ENCODE measurements at places on chromosomes 1 and 21.

DNA sequence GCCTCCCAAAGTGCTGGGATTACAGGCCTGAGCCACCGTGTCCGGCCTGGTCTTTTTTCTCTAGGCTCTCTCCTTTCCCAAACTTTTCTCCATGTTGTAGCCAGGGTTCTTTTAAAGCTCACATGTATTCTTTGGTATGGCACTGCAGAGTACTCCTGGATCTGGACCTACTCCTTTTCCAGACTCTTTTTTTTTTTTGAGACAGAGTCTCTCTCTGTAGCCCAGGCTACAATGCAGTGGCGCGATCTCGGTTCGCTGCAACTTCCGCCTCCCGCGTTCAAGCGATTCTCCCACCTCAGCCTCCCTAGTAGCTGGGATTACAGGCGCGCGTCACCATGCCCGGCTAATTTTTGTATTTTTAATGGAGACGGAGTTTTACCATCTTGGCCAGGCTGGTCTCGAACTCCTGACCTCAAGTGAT lies 602 bp upstream of the MED18 start:
- DNase-seq, result no peak

DNA sequence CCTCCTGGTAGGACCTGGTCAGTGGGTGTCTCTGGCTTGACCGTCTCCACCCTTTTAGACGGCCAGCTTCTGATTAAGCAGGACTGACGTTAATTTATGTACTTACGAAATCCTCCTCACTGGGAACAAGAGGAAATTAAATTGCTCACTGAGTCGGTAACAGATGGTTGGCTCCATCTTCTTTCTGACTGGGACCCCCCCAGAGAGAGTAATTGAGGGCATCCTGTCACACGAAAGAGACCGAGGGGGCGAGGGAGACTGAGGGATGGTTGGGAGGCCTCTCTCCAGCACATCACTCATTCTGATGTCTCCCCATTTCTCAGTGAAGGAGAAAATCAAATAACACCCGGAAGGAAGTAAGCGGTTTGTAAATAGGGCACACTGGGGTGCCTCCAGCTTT lies 104.8 kb downstream of the OMA1 start:
- DNase-seq, result no peak

DNA sequence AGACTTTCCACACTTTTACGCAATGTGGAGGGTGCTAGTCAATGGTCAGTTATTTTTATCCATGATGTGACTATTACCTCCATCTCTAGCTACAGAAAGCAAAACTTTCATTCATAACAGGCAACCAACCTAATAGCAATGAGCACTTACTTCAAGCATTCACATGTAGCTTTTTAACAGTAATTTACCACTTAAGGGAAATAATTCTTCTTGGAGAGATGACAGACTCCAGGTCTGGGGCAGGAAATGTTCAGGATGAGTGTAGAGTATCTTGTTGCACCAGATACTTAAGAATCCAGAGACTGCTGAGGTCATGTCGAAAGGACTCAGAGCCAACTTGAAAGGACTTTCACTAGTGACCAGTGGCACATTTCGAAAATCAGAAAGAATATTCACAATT lies 347.6 kb downstream of the CHRM3 start:
- no peak for DNase-seq

- DNase-seq, result no peak
Observed at GRCh38 chr1:183956559-183957188, 80.9 kb downstream of the COLGALT2 start.

DNA sequence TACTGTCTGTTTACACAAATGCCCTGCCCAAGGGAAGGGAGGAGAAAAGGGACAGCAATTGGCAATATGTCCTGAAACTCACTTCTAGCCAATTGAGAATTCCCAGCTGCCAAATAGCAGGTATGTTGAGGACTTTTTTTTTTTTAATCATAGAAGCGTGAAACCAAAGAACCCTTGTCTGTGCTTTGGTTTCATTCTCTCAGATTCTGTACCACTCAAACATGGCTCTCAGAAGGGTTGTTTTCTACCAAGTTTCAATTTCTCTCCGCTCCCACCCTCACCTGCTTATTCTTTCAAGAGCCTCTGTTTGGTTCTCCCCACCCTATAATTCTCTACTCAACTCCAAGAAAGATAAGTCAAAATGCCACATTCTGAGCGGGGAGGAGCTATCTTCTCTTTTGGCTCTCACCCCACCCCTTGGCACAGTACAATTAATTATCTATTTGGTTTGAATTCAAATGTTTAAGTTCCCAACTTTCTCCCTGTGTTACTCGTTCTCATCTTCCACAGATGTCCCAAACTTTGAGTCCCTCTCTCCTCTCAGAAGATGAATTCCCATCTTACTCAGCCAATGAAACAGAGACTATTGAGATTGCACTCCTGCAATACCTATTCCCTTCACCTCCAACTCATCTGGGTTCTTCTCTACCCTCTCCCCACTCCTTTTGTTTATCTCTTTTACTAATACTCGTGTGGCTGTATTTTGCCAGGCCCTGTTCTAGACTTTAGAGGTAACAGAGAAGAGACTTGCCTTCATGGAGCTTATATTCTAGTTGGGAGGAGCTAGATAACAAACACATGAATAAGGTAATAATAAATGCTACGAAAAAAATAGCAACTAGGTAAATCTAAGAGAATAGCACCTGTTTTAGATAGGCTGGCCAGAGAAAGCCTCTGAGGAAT lies 3.9 kb upstream of the TP53BP2 start:
- no peak for DNase-seq

- DNase-seq, result no peak
Observed at GRCh38 chr1:35656148-35656862, 15.0 kb upstream of the PSMB2 start.

- no peak for DNase-seq
Observed at GRCh38 chr1:231013391-231014015, 26.6 kb downstream of the FAM89A start.

DNA sequence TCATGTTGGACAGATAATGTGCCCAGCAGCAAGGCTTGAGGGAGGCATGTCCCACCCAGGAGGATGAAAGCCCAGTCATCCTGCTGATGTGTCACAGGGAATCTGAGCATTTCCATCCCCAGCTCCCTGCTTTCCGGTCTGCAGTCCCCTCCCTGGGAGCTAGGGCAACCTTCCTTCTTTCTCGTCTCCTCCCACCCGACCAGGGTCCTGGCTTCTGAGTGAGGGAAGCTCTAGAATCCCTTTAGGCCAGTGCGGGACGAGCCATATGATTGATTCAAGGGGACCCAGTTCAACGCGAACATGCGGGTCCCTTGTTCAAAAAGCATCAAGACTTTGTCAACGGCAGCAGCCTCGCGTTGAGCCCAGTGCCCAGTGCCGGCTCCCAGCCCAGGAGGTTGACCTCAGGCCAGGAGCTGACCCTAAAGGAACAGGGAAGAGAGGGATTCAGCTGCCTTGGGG lies 96.7 kb upstream of the TMPRSS2 start:
- DNase-seq, result no peak

DNA sequence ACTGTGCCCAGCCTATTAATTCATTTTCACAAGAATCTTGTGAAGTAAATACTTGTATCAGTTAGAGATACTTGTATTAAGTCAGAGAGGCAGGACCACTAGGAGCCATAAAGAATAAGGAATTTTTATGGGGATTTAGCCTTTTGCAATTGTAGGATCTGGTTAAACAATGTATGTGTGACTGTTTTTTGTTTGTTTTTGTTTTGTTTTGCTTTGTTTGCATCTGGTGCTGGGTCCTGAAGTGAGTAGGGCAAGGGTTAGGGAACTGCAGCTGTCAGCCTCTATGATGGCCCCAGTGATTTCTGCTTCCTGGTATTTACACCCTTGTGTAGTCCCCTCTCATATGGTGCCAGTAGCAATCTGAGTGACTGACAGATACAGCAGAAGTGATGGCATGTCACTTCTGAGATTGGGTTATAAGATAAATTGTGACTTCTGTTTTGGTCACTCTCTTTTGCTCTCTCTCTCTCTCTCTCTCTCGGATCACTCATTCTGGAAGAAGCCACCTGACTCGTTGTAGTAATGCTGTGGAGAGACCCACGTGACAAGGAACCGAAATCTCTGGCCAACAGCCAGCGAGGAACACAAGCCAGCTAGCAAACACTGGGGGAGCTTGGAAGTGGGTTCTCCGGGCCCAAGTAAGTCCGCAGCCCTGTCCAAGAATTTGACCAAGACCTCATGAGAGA lies 96.2 kb upstream of the MARK1 start:
- no peak for DNase-seq

DNA sequence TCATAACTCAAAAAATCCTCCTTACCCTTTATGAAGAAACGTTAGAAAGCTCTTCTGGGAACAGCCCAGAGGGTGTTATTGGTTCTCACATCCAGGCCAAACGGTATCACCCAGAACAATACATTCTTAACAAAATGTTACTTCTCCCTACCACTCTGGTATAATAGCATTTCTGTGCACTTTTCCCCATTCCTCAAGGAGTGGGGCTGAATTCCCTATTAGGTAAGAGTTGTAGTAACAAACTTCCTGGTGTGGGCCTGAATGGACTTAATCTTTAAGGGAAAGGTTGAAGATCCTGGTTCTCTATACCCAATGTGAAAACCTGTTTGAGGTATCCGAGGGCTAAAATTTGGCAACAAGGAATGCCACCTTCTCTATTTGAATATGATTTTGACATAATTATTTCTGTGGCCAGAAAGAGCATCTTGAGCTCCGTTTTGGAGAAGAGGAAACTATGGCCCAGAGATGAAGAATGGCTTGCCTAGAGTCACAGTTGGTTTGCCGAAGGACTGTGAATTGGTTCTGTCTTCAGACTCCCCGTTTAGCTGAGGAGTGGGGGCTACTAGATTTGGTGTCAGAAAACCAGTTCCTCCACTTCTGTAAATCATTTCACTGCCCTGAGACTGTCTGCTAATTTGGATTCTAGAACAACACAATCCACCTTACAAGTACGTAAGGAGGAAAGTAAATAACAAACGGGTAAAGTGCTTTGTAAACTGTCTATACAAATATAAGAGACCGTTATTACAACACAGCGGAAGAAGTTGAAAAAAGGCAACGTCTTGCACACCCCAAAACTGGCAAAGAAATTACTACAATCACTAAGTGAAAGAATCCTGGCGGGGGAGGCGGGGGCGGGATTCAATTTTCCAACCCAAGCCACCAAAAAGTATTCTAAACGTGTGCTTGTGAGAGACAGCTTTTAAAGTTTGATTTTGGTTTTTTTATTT lies 2.3 kb downstream of the ANP32E start:
- DNase-seq, result no peak

DNA sequence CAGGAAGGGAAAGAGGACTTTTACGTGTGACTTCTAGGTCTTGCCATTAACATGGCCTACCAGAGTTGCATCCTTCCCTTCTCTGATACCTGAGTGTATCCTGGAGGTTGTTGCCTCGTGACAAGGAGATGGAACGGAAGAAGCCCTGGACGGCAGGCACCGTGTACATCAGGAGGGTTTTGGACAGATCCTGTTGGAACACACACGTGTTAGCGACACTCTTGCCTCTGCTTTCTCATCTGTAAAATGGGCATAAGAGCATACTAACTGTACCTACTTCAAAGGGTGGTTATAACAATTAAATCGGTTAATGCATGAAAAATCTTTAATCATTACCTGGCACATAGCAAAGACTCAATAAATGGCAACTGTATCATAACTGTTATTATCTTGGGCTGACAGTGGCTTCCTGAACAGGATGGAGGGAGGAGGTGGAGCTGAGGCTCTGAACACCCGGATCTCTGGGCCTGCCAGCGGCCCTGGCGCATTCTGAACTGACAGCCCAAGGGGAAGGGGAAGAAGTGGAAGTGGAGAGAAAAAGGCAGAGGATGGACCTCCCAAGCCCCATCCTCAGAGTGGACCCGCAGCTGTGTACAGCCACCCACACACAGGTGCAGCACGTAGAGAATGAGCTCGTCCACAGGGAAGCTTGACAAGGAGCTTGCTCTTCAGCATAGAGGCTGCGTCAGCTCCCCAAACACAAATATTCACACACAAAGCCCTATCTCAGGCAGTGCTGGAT lies 30.2 kb upstream of the EXOSC10 start:
- DNase-seq, result no peak

DNA sequence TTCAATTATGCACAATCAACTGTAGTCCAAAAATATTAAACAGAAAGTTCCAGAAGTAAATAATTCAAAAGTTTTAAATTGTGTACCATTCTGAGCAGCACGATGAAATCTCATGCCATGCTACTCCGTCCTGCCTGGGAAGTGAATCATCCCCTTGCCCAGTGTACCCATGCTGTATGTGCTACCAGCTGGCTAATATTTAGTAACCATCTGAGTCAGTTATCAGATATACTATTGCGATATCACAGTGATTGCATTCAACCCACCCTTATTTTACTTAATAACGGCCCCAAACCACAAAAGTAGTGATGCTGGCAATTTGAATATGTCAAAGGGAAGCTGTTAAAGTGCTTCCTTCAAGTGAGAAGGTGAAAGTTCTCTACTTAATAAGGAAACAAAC lies 56.2 kb downstream of the EVI5 start:
- no peak for DNase-seq

GRCh38 chr21:17446737-17447136 lies 66.1 kb upstream of the CXADR start:
- no peak for DNase-seq

DNA sequence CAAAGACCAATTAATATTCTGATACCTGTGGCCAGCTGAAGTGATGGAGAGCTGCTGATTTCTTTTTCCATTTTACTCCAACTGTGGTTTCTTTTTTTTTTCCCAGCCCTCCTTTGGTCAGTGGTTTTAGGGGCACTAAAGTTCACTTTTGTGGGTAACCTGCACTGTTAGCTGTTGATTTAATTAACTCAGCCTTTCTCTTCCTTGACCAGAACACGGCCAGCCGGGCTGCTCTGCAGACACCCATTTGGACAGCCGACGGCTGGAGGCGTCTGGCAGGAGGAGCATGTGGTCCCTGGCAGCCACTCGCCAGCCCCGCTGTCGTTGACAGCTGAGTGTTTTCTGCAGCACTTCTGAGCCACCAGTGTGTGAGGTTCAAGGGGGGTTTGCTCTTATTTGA lies 136.2 kb upstream of the RUNX3 start:
- no peak for DNase-seq

DNA sequence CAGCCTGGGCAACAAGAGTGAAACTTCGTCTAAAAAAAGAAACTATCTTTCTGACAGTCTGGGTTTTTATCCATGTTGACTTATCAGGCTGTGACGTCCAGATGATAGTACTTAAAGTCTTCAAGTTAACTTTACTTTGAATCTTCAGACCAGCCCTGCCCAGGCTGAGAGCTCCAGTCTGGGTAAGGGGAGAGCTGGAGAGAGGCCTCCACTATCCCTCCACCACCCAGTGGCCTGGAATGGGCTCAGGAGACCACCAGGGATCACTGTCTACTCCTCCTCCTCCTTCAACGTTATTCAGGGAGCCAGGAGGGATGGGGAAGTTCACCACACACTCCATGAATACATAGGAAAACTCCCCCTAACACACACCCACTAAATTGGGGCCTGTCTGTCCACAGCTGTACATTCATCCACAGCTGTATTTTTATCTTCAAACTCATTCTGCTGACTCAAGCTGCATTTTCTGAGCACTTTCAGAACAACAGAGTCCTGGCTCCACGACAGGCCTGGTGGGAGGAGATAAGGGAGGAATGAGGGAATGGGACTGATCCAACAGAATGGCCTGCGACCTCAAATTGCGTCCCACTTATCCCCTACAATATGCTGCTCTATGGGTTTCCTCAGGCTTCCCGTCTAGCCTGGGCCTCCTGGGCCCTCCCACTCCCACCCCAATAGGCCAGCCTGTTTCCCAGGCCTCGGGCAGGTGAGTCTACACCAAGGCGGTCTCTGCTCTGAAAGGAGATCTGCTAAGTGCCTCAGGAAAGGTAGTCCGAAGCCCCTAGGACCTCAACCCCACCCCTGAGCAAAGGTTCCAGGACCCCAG lies 1.8 kb downstream of the SLC45A3 start:
- no peak for DNase-seq

Data from mesenteric fat pad (tissue), 1 donor.